ACHN (cell line): ENCODE measurements at places on chromosomes 16 and 17.

GRCh38 chr17:67386965-67387551 is 10.0 kb downstream of the PITPNC1 start:
- DNase-seq = peak; percentile 63

GRCh38 chr17:6241996-6242395 is 171.8 kb downstream of the WSCD1 start:
- DNase-seq = no peak

GRCh38 chr17:81365148-81365600 is 30.1 kb upstream of the BAHCC1 start:
- peak; percentile 64 for DNase-seq

DNA sequence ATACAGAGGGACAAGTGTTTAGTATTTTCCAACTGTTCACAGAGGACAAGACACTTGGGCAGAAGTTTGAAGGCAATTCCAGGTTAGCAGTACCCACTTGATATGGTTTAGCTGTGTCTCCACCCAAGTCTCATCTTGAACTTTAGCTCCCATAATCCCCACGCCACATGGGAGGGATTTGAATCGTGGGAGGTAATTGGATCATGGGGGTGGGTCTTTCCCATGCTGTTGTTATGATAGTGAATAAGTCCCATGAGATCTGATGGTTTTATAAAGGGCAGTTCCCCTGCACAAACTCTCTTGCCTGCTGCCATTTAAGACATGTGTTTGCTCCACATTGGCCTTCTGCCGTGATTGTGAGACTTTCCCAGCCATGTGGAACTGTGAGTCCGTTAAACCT is 668.9 kb downstream of the MAF start:
- no peak for DNase-seq

DNA sequence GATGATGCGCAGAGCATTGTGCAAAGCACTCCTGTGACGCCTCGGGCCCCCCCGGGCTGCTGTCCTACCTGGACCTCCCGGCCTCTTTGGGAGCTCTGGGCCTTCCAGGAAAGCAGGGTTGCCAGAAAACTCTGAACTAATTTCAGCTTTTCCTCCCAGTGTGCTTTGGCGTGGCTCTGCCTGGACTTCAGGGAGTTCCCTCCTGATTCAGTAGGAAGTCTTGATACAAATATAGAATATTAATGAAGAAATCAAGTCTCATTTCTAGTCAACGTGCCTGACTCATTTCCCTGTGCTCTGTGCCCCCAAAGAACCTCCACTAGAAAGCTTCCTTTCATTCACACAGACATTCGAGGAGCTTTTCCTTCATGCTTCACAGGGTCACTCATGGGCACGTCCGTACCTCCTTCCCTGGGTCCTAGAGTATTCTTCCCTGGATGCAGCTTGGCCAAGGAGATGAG is 84.0 kb upstream of the NOL11 start:
- no peak for DNase-seq

DNA sequence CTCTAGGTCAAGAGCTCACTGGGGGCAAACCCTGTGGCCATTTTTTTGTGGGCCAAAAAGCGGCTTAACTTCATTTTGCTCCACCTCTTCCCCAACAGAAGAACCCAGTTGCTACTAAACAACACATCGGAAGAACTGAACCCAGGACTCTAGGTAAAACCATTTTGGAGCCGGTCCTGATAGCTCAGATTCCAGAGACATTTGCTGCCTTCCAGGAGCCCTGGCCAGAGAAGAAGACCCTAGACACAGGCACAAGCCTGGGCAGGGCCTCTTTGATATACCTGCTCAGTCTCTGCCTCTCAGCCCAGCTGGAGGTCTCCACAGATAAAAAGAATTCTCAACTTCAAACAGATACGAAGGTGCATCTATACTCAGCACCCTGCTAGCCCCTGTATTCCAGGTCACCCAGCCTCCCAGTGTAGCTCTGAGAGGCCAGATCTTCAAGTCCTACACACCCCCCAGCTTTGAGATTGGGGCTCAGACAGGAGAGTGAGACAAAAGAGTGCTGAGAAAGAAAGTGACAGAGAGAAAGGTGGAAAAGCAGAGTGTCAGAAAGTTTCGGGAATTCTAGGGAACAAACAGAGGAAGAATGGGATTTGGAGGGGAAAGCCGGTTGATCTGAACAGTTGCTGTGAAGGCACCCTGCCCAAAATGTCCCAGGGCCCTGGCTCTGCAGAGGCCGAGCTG is 6.6 kb upstream of the HOXB9 start:
- no peak for DNase-seq

DNA sequence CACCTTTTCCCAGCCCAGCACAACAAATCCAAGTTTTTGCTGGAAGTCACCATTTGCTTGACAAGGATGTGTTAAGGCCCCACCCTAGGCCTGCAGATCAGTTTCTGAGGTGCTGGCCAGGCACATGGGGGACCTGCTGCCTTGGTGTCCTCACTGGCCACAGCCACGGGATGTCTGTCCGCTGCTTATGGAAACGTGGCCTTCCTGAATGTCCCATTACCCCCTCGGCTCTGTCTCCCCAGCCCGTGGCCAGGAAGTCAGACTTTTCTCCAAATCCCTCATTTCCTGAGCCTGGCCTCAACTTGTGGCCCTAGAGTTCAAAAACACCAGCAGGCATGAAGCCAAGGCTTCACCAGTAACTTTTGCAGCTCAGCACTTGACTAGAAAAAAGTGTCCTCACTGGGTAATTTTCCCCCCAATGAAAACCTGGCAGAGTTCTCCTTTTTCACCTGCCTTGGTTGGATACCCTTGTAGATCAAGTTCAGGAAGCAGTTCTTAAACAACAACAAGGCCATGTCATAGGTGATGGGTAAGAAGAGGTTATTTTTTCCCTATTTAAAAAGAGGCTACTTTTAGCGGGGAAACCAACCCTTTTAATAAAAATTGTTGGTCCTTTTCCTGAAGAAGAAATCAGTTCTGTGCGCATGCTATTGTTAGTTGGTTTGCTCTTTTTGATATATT is 80.8 kb downstream of the SOCS1 start:
- no peak for DNase-seq

- no peak for DNase-seq
These were observed 31.9 kb downstream of the GRIN2C start for GRCh38 chr17:74827800-74828199.

GRCh38 chr17:12927541-12928425 is 90.0 kb downstream of the ELAC2 start:
- no peak for DNase-seq

DNA sequence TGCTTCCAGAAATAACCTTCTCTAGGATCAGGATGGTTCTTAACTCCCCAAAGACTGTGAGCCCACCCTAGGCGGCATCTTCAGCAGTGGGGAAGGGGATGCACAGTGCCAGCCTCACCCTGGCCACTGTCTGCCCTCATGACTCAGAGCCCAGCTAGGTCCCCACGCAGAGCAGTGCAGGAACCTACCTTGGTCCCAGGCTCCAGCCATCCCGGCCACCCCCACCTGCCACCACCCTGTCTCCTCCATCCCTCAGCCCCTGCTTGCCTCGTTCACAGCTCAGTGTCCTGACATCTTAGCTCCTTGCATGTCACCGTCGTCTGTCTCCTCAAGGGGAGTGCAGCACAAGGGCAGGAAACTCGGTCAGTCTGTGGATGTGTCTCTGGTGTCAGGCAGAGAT is 16.1 kb upstream of the KRTAP17-1 start:
- no peak for DNase-seq

- DNase-seq = no peak
These were observed 7.9 kb upstream of the TMEM88 start for GRCh38 chr17:7846765-7847661.

DNA sequence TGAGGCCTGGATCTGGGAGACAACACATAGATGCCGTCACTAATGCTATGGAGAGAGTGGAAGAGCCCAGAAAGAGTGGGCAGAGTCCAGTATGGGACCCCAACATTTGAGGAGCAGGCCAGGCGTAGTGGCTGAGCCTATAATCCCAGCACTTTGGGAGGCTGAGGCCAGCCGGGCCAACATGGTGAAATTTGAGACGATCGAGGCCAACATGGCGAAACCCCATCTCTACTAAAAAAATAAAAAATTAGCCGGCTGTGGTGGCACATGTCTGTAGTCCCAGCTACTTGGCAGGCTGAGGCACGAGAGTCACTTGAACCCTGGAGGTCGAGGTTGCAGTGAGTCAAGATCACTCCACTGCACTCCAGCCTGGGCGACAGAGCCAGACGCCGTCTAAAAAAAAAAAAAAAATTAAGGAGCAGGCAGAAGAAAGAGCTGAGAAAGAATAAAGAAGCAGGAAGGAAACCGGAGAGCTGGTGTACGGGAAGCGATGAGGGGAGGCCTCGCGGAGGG is 6.0 kb upstream of the DNAI2 start:
- DNase-seq = no peak

DNA sequence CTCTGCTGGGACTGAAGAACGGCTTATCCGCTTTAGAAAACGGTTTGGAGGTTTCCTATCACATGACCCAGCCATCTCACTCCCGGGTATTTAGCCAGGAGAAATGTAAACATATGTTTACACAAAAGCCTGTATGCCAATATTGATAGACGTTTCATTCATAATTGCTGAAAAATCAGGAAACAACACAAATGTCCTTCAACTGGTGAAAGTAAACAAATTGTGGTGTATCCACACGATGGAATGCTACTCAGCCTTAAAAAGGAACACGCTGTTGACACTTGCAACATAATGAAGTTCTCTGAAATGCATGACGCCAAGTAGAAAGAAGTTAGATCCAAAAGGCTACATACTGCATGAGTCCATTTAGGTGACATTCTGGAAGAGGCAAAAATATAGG is 157.6 kb downstream of the SLC39A11 start:
- no peak for DNase-seq

DNA sequence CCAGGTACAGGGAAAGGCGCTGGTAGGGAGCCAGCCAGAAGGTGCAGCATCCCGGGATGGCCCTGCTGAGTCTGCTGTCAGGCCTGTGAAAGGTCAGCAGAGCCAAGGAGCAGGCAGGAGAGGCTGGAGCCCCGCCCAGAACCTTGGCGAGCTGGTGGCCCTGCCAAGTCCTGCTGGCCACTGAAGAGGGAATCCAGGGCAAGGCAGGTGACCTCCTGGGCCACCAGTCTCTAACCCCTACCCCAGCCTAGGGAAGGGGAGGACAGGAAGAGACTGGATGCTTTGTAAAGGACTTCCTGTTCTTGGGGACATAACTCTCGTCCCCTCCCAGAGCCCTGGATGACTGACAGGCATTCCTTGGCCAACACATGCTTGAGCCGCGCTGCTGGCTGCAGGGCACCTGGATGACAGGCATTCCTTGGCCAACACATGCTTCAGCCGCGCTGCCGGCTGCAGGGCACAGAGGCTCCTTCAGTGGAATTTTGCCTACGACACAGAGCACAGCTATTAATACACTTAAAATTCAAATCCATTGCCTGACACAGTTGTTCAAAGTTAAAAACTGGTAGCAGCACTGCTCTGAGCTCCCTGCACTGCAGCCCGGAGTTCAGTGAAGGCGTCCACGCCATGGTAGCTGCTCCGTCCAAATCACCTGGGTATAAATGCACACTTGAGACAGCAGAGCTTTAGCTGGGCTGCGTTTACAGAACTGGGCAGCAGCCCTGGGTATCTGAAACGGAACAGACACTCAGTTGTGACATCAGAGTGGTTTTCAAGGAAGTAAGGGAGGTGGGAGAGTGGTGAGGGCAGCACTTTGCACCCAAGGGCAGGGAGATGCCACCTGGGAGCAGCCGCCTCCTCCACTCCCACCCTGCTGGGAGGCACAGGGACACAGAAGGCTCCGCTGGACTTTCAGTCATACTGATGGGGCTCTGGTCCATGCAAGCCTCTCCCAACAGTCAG is 2.0 kb upstream of the BRICD5 start:
- DNase-seq = no peak

DNA sequence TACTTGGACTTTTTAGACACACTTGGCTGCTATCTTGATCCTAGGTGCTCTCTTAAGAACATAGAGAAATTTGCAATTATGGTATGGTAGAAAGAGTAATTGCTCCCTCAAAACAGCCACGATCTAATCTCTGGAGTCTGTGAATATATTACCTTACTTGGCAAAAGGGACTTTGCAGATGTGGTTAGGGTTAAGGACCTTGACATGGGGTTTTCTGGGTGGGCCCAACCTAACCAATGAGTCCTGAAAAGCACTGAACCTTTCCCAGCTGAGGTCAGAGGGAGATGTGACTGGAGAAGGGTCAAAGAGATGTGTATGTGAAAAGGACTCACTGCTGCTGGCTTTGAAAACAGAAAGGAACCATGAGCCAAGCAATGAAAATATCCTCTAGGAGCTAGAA is 26.7 kb upstream of the MED13 start:
- no peak for DNase-seq

DNA sequence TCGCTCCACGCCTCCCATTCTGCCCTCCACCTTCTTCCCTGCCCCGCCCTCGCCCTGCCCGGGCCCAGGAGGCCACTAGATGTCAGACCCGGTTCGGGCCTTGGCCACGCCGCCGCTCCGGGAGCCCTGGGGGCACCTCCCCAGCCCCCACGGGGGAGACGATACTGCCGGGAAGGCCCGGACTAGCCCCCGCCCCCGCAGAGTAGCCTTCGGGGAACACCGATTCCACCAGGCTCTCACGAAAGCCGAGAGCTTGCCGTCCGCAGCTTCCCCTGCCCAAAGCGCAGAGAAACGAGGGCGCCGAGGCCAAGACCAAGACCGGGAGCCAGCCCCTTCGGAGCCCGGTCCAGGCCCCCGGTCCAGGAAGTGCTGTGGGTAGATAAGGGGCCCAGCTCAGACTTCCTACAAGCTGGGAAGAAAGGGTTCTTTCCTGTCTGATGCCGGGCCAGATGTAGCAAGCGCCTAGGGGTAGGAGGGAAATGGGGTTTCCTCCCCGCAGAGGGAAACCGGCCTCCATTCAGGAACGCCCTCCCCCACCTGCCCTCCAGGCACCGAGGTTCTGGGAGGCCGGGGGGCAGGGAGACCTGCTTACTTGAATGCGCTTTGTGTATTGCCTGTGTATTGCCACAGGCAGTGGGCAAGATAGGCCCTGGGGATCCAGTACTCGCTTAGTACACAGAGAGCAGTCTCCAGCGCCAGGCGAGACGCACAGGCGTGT is 806 bp upstream of the CYB561 start:
- DNase-seq = peak; percentile 76

DNA sequence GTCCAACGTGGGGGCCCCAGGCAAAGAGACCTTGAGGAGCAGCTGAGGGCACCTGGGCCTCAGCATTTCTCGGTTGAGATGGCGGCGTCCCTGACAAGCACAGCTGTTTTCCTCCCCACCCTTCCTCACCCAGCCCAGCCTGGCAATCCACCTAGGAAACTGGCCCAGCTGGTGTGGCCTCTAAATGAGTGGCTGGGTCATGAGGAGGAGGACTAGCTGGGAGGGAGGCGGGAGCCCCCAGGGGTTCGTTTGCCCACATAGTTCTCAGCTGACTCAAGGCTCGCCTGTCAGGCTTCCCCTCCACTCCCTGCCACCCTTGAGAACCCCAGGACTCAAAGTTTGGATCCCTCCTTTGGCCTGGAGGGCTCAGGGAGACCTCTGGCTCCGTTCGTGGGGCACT is 5.9 kb downstream of the RNF222 start:
- DNase-seq = no peak
